ENCODE measurements at places on chromosomes 7 and 10. TPM values are rescaled to one million over a fixed set of nuclear protein-coding genes. Genes with fewer than 3 reads are reported as not detected.

The STEAP4 gene
- total RNA-seq = 29.4 TPM

The PANK1 gene
- 2.0 TPM for total RNA-seq

The GSAP gene
- 82.0 TPM for total RNA-seq

The C7orf25 gene
- total RNA-seq = 6.6 TPM

The KDM7A gene
- total RNA-seq = 21.9 TPM

The GOT1 gene
- total RNA-seq = 16.6 TPM

The ITGA8 gene
- total RNA-seq = 30.7 TPM

GRCh38 chr10:28838908-28839307 is 161.6 kb downstream of the BAMBI start:
- no peaks in the 10 kb centered on the region for H3K36me3 ChIP-seq
- no peaks in the 10 kb centered on the region for H3K27me3 ChIP-seq
- H3K4me3 ChIP-seq = no peak overlapping the region
- H3K27ac ChIP-seq = no peak overlapping the region

DNA sequence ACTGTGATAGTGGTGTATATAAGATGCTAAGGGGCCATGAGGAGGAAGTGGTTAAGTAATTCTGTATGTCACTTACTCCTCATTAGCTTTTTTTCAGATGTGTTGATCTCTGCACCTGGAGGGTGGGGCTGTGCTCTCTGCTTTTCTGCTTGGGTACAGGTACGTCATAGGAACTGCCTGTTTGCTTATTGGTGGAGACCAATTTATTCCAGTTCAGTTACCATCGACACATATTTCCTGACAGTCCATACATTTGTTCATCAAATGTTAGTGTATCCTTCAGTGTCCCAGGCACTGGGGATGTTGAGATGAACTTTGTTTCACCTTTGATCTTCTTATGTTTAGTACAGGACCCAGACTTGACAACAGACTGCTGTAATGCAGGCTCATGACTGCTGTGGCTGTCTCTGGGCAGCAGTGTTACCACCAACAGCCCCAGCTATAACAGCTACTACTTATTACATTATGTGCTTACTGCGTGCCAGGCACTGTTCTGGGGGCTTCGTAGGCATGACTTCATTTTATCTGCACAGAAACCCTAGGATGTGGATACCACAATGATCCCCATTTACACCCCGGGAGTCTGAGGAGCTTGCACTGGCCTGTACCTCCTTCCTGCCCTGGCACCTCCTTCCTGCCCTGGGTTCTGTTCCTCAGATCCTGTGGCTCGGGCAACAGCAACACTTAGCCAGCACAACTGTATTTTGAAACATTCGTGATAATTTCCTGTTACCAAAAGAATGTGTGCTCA is 87.4 kb downstream of the BUB3 start:
- no peak for DNase-seq
- H3K36me3 ChIP-seq = no peaks in the 10 kb centered on the region
- H3K4me1 ChIP-seq = peaks cover 5% of the 10 kb centered on the region
- H3K27me3 ChIP-seq = no peaks in the 10 kb centered on the region

- no peak overlapping the region for H3K27ac ChIP-seq
- peaks cover 41% of the 10 kb centered on the region for H3K36me3 ChIP-seq
- no peak for DNase-seq
- H3K4me3 ChIP-seq = no peak overlapping the region
These were observed 5.6 kb downstream of the TMEM168 start for GRCh38 chr7:112784603-112785002.

GRCh38 chr7:111090846-111091245 is at the start of gene LRRN3:
Gene LRRN3 (plus strand): TSS chr7:111091127. CDS start chr7:111122773, 31,646 bp downstream.
- no peak within 1 kb of the TSS for H3K27ac ChIP-seq
- H3K36me3 ChIP-seq = no peaks in the 10 kb centered on the region
- DNase-seq = no peak
- H3K4me1 ChIP-seq = no peaks in the 10 kb centered on the region
- no peaks in the 10 kb centered on the region for H3K27me3 ChIP-seq

DNA sequence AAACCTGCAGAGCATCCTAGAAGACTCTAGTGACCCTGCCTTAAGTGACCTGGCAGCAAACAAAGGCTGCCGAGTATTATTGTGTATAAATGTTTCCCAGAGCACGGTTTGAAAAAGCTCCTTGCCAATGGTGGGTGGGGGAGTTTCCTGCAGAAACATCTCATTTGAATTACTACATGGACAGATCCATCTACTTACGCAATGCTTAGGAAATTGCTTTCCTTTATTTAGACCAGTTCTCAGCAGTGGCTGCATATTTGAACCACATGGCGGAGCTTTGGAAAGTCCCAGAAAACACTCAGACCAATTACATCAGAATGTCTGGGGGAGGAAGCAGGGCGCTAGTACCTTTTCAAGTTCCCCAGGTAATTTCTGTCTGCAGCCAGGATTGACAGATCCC is 560.9 kb downstream of the SDK1 start:
- H3K27ac ChIP-seq = peak overlapping the region; percentile 63
- H3K27me3 ChIP-seq = no peaks in the 10 kb centered on the region
- DNase-seq = no peak
- H3K4me1 ChIP-seq = peaks cover 6% of the 10 kb centered on the region

- H3K4me3 ChIP-seq = no peak overlapping the region
- H3K27ac ChIP-seq = no peak overlapping the region
- no peaks in the 10 kb centered on the region for H3K4me1 ChIP-seq
- no peak for DNase-seq
These were observed 2.4 kb downstream of the LMOD2 start for GRCh38 chr7:123658023-123658422.

DNA sequence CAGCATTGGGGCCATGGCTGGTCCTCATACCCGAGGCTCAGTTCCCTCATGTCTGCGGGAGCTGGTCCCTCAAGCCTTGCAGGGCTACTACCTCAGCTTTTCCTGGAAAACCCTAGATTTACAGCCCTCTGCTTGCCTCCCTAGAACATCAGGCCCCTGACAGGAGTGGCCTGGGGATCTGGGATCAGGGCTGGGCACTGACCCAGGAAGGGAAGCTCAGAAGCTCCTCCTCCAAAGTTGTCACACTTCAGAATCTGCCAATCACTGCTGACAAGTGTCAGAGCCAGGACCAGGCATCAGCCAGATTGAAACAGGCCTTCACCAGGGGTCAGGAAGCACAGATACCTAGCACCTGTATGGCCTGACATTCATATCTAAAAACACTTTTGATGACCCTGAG is 115.2 kb downstream of the GRID1 start:
- peaks cover 37% of the 10 kb centered on the region for H3K27me3 ChIP-seq
- DNase-seq = peak; percentile 36
- H3K4me1 ChIP-seq = no peaks in the 10 kb centered on the region
- H3K27ac ChIP-seq = no peak overlapping the region
- no peak overlapping the region for H3K4me3 ChIP-seq

DNA sequence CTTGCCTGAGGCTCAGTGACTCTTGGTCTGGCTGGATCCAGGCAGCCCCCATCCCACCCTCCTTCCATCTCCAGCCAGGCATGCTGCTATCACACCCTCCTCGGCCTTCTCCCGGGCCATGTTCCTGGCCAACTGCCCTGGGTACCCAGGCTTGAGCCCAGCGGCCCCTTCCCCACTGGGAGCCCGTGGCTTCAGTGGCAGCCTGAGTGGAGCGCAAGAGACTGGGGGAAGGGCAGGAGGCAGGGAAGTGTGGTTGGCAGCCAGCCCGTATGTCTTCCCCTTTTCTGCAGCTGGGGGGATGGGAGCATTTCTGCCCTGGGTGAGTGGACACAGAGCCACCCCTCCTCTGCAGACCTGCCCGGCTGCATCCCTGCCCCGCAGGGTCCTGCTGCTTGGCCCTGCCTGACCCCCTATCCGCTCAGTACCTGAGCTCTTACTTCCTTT is 148.5 kb downstream of the ARHGAP22 start:
- H3K4me1 ChIP-seq = no peaks in the 10 kb centered on the region
- H3K27ac ChIP-seq = no peak overlapping the region
- DNase-seq = peak; percentile 87
- H3K36me3 ChIP-seq = no peaks in the 10 kb centered on the region

DNA sequence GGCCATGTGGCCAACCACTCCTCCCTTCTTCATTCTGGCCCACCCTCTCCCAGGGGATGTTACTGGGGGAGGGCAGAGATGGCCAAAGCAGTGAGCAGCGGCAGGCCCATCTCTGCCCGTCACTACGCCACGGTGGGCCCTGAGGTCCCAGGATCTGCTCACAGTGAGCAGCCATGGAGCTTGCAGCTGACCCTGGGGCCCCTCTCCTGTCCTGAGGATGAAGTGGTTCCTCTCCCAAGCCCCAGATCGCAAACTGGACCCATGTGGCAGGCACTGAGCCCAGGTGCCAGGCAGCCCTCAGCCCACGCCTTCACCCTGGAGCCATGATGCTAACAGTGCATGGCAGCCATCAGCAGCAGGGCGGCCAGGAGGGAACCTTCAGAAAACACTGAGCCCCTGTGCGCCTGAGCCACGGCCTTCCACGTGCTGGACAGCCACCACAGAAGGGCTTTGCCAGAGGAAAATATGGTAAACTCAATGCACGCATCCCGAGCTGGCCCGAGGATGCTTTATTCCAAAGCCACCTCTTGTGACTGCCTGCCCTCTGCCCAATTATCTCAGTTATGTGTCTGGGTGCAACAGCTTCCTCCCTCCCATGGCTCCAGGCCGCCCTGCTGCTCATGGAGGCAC is 485.7 kb downstream of the PTPRN2 start:
- no peaks in the 10 kb centered on the region for H3K4me1 ChIP-seq
- H3K27ac ChIP-seq = no peak overlapping the region
- H3K27me3 ChIP-seq = peaks cover 14% of the 10 kb centered on the region
- no peaks in the 10 kb centered on the region for H3K36me3 ChIP-seq
- peak; percentile 59 for DNase-seq
- no peak overlapping the region for H3K4me3 ChIP-seq

DNA sequence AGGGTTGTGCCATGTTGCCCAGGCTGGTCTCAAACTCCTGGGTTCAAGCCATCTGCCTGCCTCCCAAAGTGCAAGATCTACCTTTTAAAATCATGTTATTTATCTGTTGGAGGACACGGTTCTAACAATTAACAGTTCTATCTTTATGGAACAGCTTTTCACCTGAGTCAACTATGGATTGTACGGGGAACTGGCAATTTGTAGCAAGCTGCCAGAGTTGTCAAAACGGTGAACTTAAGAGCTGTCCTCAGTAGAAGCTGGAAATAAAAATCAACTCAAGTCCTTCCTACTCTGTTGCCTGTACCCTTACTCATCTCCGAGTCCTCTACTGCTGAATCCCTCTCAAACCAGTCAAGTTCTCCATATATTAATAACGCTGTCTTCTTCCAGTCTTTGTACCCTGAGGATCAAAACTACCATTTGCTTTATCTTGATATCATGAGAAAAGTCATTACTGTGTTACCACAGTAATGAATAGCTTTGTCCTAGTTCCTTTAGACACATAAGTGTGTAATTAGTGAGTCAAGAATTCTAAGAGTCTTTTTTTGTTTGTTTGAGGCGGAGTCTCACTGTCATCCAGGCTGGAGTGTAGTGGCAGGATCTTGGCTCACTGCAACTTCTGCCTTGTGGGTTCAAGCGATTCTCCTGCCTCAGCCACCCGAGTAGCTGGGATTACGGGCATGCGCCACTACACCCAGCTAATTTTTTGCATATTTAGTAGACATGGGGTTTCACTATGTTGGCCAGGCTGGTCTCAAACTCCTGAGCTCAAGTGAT is 28.2 kb downstream of the HBP1 start:
- H3K36me3 ChIP-seq = peaks cover 71% of the 10 kb centered on the region
- H3K4me1 ChIP-seq = peaks cover 9% of the 10 kb centered on the region
- no peak for DNase-seq
- H3K27me3 ChIP-seq = no peaks in the 10 kb centered on the region

DNA sequence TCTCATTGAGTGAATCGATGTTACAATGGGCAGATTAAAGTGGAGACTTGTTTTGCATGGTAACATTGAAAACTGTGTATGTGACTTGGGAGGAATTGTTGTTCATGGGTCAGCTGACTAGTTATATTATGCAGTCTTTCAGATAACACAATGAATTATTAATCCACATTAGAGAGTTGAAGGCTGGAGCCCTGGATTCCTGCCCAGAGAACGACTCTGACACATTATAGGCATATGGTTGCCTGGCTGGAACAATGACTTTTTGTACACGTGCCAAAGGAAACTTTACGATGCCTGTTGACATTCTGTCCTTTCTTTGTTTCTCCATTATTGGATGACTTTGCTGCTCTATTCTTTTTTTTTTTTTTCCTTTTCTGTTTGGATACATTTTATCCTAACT is 52.3 kb upstream of the TMEM229A start:
- H3K27me3 ChIP-seq = no peaks in the 10 kb centered on the region
- no peak overlapping the region for H3K27ac ChIP-seq
- H3K4me3 ChIP-seq = no peak overlapping the region
- no peak for DNase-seq

DNA sequence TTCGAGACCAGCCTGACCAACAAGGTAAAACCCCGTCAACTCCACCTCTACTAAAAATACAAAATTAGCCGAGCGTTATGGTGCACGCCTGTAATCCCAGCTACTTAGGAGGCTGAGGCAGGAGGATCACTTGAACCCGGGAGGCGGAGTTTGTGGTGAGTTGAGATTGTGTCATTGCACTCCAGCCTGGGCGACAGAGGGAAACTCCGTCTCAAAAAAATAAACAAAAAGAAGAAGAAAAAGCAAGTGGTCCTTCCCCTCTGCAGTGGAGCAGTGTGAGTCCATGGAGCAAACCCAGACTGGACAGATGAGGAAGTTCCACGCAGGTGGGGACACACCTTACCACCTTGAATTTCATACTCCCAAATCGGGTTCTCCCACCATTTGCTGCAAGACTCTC is 13.1 kb upstream of the SERPINE1 start:
- no peaks in the 10 kb centered on the region for H3K36me3 ChIP-seq
- no peak overlapping the region for H3K4me3 ChIP-seq
- H3K27ac ChIP-seq = no peak overlapping the region
- no peaks in the 10 kb centered on the region for H3K27me3 ChIP-seq
- peaks cover 13% of the 10 kb centered on the region for H3K4me1 ChIP-seq

DNA sequence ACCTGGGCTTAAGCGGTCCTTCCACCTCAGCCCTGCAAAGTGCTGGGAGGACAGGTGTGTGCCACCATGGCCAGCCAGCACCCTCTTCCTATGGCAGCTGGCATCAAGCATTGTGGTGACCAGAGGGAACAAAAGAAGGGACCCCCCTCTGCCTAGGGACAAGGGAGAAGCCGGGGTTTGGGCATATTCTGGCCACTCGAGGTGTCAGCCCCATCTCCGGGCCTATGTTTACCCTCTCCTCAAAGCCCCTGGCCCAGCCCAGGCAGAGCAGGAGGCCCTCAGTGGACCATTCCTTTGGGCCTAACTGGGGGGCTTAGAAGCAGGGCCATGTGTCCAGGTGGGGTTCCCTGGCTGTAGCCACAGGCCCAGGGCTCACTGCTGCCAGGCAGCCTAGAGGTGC is 23.9 kb downstream of the VSIR start:
- H3K4me1 ChIP-seq = peaks cover 92% of the 10 kb centered on the region
- peak overlapping the region; percentile 97 for H3K27ac ChIP-seq
- H3K36me3 ChIP-seq = peaks cover 58% of the 10 kb centered on the region
- no peak overlapping the region for H3K4me3 ChIP-seq
- H3K27me3 ChIP-seq = no peaks in the 10 kb centered on the region
